CD4-positive, alpha-beta T cell treated with Interleukin-4 for 4 hours (primary cell): ENCODE measurements at places on chromosomes 6 and 20.

DNA sequence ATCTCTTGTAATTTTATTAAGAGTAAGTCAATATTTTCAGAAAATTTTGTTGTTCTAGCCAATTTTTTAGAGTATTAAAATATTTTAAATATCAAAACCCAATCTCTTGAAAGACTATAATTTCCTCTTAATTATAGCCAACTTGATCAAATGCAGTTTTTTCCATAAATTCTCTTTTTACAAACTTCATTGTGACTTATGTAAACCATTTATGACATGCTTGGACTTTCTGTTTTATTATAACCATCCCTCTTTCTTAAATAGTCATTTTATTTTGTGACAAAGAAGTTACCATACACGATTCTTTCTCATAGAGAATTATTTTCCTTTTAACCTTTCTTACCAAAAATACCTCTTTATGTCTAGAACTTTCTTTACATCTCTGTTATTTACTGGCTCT is 1075.5 kb downstream of the KHDRBS2 start:
- DNase-seq = no peak

DNA sequence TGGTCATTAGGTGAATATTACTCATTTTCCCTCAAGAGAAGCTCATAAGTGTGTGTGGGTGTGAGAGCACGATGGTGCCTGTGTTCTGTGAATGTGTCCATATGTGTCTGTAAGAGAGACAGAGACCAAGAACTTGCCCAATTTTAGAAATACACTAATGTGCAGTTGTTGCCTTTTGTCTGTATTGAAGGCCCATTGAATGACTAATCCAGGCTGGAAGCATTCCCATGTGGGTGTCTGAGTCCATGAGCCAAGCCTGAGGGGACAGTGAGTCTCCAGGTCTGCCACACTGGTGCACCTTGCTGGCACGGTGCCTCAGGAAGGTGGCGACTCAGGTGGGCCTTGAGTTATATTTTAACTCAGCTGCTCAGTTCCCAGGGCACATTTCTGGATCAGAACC is 25.5 kb upstream of the ASXL1 start:
- DNase-seq = no peak

GRCh38 chr6:85975957-85976356 is 333.3 kb upstream of the SYNCRIP start:
- no peak for DNase-seq

DNA sequence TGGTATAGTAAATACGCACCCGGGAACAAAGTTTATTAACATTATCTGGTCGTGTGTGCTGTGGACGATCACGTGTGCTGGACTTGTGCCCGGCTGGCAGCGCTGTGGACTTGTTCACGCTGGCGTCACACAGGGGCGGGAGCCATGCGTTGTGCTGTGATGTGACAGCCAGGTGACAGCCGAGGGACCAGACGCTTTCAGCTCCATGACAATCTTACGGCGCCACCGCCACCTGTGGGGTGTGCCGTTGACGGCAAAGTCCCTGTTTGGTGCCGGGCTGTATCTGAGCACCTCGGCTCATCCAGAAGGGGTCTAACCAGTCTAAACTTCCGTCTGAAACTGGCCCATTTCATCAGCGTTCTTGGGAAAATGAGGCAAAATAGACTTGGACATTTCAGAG is 25.2 kb downstream of the DLL1 start:
- no peak for DNase-seq

DNA sequence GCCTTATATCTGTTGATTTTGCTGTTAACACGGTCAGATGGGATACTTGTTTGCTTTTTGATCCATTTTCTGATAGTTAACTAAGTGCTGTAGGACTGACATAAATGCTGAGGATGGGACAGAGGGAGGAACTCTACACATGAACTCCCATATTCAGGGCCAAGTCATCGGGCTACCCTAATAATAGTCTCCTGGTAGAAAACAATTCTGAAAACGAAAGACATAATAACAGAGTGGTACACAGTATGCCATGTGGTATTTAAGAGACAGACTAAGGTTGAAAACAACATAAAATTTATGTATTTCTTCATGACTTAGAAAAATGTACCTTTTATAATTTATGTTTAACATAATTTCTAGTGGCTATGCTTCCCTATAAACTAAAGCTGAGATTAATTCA is 12.0 kb downstream of the ID4 start:
- DNase-seq = no peak

DNA sequence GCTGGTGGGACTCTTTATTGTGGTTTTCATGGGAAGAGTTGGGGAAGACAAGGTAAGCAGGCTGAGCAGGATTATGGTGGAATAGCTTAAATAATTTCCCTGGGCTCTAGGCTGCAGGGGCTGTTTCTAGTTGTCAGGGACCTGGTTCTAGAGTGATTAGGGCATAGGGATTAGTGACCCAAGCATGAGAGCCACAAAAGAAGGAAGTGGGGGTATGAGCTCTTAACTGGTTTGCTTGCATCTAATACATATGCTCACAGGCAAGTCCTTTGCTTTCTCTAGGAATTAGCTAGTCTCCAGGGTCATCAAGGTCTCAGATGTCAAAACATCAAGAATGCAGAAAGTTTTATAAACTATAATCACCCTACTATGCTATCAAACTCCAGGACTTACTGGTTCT is 67.5 kb upstream of the NRN1 start:
- DNase-seq = no peak

GRCh38 chr20:24060851-24061590 is 72.4 kb upstream of the GGTLC1 start:
- DNase-seq = no peak

GRCh38 chr6:11215773-11216172 is 16.7 kb downstream of the NEDD9 start:
- DNase-seq = no peak

GRCh38 chr6:11214084-11214833 is 18.2 kb downstream of the NEDD9 start:
- no peak for DNase-seq

DNA sequence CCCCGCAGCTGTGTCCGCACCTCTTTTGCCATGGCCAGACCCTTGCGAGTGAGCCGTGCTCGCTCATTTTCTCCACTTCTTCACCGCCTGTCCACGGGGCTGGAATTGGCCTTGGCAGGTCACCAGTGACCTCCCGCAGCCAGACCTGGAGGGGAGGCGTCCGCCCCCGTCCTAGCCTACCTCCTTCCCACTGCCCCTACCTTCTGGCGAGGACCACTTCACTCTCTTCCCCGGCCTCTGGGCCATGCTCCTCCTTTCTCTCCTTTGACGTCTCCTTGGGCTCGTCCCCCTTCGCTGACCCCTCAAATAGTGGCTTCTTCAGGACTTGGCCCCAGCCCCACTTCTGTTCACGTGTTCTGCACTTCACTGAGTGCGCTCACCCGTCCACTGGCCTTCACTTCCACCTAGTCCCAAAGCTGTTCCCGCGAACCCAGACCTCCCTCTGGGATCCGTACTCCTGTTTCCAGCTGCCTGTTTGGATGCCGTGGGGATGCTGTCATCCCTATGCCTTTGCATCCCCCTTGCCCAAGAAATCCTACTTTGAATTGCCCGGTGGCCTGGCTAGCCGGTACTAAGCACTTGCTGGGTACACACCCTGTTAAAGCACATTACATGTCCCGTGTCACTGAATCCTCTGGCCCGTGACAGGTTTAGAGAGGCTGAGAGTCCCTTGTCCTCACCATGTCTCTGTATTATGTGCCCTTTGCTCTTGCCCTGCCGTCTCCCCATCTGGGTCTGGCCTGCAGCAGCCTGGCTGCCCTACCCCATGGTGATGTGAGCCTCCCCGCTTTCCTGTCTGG is 33.0 kb downstream of the SPATA2 start:
- no peak for DNase-seq

- no peak for DNase-seq
These were observed 14.1 kb upstream of the TCFL5 start for GRCh38 chr20:62875419-62876361.

DNA sequence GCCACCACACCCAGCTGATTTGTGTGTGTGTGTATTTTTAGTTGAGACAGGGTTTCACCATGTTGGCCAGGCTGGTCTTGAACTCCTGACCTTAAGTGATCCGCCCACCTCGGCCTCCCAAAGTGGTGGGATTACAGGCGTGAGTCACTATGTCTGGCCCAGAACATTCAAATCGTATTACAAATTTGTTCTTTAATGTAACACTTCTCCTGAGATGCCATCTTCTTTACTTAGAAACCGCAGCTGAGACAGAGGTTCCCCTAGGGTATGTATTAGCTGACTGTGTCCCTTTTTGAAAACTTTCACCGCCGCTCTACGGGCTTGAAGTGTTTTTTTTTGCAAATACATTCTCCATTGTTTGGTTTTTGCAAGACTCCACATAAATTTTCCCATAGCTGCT is 62.6 kb downstream of the TOX2 start:
- DNase-seq = no peak

- DNase-seq = no peak
These were observed 129.6 kb upstream of the NUP153 start for GRCh38 chr6:17836293-17836692.

DNA sequence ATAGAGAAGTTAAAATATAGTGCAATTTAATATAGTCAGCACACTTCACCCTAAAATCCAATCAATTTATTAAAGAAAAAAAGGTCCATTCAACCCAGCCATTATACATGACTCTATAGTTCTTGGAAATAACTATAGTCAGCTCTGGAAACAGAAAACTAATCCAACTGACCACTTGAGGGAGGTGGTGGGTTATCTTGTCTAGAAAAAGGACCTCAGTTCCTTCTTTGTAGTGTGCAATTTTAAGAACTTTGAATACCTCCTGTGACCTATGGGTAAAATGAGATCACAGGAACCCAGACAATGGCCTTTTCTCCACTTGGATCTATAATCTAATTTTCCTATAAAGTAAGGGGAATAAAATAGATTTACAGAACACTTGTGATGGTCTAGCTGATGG is 163.6 kb upstream of the CENPW start:
- DNase-seq = no peak
